ENCODE measurements at places on chromosomes 3 and 15.

GRCh38 chr3:24182756-24183155, 237.7 kb downstream of the NR1D2 start:
- no peak for DNase-seq

DNA sequence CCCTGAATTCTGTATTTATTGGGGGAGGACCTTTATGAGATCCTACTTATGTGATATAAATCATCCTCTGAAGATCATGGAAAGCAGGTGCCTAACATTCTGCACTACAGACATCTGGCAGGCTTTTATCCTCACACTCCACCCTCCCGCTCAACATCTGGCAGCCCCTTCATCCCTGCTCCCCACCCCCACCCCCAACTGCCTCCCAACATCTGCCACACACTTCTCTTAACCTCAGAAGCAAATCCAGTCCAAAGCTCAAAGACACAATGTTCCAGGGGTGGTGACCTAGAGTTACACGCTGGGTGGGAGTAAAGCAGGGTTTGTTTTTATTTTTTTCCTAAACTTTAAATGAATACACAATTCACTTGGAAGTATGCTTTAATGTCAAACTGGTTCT, 184.5 kb upstream of the ATP11B start:
- no peak for DNase-seq

DNA sequence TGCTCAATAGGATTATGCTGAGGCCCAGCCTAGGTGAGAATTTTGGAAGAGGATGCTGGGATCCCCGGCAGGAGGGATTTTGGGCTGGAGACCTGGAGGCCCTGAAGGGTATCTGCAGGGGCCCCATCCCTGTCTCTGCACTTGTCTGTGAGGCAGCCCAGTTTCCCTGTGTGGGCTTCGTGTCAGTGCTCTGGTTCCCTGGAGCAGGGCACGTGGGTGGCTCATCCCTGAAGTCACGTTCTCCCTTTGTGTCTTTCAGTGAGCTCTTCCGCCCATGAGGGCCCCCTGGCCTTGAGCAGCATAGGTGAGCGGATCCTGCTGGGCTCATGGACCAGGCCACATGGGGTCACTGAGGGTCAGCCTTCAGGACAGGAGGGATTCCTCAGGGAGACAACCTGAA, 217.9 kb downstream of the SNRPN start:
- DNase-seq = no peak

GRCh38 chr15:85649372-85649771, 145.4 kb downstream of the KLHL25 start:
- peak; percentile 55 for DNase-seq

DNA sequence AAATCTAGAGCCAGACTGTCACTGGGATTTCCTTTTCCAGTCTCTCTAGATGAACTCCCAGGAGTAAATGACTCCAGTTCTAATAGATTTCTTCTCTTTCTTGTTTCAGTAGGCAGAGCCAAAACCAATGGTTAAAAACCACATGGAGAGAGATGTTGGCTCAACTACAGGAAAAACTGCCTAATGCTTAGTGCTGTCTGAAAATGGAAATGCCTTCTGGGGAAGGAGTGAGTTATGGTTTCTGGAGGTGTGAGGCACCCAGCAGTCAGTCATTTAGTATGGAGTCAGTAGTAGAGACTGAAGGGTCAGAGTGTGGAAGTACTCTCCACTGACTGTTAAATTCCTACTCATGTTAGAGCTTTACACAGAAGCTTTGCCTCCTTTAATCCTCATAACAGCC, 136.7 kb downstream of the CCNL1 start:
- DNase-seq = no peak

DNA sequence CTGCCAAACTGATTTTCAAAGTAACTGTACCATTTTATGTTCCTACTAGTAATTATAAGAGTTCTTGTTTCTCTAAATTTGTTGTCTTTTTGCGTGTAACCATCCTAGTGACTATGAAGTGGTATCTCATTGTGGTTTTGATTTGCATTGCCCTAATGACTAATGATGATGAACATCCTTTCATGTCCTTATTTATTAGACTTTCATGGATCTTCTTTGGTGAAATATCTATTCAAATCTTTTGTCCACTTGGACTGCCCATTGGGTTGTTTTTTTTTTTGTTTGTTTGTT, 3.6 kb downstream of the OXSR1 start:
- no peak for DNase-seq

DNA sequence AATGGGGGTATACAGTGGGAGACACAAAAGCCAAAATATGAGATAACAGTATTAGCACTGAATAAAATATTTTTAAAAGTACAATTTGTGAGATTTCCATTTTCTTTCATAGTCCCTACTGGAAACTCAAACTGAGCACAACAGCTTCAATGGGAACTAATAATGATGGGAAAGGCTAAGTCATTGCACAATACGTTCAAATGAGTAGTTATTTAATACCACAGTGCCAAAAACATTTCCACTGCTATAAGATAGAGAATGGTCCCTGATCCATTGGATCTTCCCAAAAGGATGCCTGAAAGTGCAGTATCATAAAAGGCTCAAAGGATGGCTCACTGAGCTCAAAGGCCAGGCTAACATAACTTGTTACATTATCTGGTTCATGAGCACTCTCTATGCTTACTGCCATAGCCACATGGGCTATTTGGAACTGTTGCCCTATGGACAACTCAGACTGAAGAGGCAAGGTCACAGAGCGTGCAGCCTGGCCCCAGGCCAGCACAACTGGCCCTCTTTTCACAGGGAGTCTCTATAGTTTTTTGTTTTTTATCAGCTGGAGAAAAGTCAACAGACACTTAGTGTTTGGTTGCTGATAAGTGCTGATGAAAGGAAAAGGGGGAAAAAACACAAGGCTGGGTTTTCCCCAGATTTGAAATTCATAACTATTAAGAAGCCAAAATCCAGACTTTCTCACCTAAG, 54.1 kb upstream of the PPIB start:
- DNase-seq = no peak

- no peak for DNase-seq
Measured at GRCh38 chr3:52384019-52384761, 60.7 kb downstream of the SEMA3G start.

DNA sequence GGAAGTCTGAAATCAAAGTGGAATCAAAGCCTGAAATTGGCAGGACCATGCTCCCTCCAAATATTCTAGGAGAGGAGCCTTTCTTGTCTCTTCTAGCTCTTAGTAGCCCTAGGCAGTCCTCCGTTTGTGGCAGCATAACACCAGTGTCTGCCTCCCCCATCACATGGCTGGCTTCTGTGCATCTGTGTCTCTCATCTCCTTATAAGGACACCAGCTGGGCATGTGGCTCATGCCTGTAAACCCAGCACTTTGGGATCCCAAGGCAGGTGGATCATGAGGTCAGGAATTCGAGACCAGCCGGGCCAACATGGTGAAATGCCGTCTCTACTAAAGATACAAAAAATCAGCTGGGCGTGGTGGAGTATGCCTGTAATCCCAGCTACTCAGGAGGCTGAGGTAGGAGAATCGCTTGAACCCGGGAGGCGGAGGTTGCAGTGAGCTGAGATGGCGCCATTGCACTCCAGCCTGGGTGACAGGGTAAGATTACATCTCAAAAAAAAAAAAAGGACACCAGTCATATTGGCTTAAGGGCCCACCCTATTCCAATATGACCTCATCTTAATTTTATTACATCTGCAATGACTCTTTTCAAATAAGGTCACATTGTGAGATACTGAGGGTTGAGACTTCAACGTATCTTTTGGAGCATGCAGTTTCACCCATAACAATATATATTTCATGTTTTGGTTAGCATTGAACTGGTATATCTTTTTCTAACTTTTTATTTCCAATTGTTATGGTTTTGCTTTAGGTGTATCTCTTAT, 148.0 kb upstream of the TPM1 start:
- no peak for DNase-seq

GRCh38 chr15:90884719-90885431, 571 bp downstream of the FES start:
- DNase-seq = peak; percentile 38

DNA sequence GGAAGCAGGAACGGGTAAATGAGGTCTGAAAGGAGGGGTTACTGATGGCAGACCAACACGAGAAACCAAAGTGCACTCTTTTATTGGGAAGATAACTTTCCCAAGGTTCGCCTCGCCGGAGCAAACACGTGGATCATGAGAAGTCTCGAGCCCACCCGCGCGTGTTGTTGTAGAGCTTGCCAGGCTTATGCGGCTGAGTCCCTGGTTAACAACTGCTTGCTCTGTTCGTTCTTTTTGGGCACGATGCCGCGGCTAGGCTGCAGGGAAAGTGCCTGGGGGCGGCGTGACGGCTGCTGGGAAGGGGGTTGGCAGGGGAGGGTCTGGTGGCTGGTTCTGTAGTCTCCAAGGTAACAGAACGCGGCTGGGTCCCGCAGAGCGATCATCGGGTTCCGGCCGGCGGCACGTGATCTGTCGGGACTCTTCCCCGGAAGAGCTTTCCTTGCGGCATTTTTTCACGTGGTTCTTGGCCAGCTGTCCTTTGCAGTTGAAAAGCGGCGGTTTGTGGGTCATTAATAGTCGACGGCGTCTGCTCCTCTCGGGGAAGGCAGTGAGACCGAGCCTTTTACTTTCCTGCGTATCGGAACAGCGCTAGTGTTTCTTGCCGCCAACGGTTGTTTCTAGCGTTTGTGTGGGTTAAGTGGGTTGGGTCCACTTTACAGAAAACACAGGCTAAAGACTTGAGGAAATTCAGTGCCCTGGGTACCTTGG, 1.5 kb downstream of the MGA start:
- DNase-seq = peak; percentile 77

DNA sequence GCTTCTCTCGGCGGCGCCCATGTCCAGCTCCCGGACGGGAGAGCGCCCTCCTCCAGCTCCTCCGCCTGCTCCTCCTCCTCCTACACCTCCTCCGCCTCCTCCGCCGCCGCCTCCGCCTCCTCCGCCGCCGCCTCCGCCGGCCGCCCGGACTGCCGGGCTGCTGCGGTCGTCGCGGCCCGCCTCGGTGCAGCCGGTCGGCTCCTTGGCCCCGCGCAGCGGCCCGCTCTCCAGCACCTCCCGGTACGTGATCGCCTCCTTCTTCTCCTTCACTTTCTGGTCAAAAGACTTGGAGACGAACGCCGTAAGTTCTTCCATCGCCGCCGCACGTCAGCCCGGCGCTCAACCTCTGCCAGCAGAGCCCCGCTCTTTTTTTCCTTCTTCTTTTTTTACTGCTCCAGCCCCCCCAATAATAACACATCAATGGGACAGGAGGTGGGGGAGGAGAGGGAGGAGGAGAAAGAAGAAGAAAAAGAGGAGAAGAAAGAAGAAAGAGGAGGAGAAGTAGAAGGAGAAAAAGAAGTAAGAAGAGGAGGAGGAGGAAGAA, 438 bp downstream of the SHOX2 start:
- DNase-seq = peak; percentile 36

DNA sequence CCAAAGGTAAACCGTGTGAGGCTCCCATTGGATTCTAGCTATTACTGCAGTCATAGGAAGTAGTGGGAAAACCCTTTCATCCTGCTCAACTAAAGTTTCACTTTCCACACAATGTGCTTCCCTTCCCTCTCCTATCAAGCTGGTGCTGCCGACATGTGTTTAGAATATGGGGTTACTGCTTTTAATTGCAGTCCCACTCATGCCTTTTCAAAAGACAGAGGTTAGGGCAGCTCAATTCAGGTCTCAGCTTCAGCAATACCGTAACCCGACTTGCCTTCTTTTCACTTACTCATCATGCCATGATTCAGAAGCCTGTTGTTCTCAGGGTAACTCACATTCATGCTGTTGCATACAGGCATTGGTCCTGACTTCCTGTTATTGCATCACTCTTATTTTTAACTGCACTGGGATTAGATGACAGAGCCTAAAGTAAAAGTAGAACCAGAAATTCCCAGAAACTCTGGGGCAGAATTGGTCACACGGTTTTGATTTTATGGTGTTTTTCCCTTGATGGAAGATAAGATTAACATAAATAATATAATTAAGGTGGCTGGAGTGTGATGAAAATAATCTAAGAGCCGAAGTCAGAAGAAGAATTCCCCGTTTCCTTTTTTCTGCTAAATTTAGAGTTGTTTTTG, 45.7 kb downstream of the C2CD4B start:
- no peak for DNase-seq

GRCh38 chr3:149967086-149967685, 3.5 kb downstream of the PFN2 start:
- no peak for DNase-seq

DNA sequence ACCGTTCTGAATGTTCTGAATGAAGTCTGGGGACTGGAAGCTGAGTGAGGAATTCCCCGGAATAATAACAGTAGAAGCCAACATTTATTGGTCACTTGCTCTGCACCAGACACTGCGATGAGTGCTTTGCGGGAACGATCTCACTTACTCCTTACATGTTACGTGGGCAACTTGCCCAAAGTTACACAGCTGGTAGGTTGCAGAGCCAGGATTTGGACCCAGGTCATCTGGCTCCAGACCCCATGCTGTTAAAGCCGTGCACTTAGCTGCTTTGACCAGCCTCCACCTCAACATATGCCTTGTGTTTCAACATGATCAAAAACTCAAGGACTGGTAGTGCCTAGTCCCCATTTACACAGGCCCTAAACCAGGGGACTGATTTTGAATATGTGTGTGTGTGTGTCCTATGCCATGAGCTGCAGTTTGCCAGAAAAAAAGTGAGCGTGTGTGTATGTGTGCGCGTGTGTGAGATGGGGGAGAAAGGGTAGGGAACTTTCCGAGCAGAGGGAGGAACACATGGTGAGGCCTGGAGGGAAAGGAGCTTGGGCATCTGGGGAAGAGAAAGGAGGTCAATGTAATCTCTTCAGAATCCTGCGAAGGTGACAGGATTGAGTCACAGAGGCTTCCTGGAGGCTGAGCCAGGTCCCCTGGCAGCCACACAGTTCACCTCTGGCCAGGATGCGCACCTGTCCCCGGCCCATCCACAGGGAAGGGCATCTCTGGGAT, 28.9 kb downstream of the LINGO1 start:
- no peak for DNase-seq

GRCh38 chr3:183619624-183620251, 15.7 kb upstream of the KLHL24 start:
- DNase-seq = no peak

- no peak for DNase-seq
Measured at GRCh38 chr3:169603661-169604060, 59.9 kb downstream of the MECOM start.

DNA sequence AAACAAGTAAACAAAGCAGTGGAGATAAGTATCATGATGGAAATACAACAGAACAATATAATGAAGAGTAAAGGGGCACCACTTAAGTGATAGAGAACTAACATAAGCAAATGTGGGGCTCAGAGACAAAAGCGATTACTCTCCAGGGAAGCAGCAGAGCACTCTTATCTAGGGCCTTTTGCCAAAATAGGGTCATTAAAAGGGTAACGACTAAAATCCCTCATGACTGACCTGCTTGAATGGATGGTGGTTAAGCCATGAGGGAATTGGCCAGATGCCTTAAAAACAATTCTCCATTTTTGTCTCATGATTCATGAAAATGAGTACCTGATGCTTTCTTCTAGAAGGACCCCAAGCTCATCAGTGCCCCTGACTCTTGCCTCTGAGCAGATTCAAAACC, 3.2 kb upstream of the SLC7A14 start:
- DNase-seq = no peak

- no peak for DNase-seq
Measured at GRCh38 chr3:193815246-193816027, 222.4 kb downstream of the OPA1 start.
